ENCODE measurements at places on chromosomes 4 and X. TPM values are rescaled to one million over a fixed set of nuclear protein-coding genes. Genes with fewer than 3 reads are reported as not detected.

CTAG1A gene
- not detected for total RNA-seq

ITIH6 gene
- not detected for total RNA-seq

DNA sequence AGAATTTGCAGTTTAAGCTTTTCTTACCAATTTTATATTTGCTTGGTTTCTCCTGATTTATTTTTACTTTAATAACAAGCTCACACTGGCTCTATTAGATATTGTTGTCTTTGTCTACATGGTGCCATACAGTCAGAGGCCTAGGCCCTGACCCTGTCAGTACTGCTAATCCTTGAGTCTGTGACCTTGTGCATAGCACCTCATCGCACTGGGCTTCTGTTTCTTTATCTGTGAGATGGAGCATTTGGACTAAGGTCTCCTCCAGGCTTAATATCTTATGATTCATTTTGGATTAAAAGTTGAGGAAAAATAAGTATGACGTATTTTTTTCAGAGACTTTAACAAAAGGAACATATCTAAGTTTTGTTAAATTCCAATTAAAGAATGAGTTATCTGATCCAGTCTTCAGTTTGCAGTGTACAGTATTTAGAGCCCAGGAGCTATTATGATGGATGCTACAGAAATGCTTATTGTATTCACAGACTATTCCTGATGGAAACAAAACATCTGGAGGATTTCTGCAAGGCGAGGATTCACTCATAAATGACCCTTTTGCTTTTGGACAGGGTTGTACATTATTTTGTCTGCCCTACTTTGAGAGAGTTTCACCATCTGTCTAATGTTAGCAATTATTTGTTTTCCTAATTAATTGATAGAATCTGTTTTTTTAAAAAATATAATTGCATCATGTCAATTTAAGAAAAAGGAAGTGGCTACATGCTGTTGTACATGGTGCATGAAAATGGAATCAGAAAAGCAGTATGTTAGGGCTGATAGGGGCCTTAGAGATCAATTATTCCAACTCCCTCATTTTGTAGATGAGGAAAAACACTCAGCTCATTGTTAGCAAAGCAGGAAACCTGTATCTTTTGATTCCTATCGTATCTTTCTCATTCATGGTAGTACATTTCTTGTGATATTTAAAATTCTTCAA, 203.6 kb downstream of the BANK1 start:
- H3K4me1 ChIP-seq: no peaks in the 10 kb centered on the region
- no peaks in the 10 kb centered on the region for H3K36me3 ChIP-seq
- no peak overlapping the region for H3K27ac ChIP-seq
- H3K27me3 ChIP-seq: no peaks in the 10 kb centered on the region
- H3K4me3 ChIP-seq: no peak overlapping the region
- DNase-seq: no peak

- H3K27me3 ChIP-seq: no peaks in the 10 kb centered on the region
- no peak for DNase-seq
- no peaks in the 10 kb centered on the region for H3K4me1 ChIP-seq
Measured at GRCh38 chrX:12582649-12583048, 208.6 kb upstream of the PRPS2 start.

All from A673 (cell line).